ENCODE measurements at places on chromosomes 13 and 19.

DNA sequence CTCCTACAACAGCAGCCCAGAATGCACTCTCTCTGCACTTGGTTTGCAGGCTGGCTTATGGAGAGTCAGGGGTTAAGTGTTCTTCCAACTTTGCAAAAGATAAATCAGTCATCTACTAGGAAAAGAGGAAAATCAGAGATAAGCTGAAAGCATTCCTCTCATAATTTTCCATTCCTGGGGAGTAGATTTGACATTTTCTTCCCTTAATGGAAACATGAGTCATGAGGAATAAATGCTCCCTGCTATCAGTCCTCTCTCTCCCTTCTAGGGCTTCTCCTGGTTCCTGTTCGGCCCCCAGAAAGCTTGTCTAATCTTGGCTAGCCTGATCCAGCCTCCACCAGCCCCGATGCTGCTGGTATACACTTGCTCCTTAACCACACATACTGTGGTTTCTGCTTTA lies 28.4 kb upstream of the ENOX1 start:
- no peak for DNase-seq

- DNase-seq = no peak
Observed at GRCh38 chr19:46303691-46304397, 7.0 kb downstream of the HIF3A start.

GRCh38 chr19:39155114-39155700 lies 29.6 kb downstream of the PAK4 start:
- no peak for DNase-seq

- no peak for DNase-seq
Observed at GRCh38 chr19:13234518-13234917, 84.3 kb downstream of the IER2 start.

DNA sequence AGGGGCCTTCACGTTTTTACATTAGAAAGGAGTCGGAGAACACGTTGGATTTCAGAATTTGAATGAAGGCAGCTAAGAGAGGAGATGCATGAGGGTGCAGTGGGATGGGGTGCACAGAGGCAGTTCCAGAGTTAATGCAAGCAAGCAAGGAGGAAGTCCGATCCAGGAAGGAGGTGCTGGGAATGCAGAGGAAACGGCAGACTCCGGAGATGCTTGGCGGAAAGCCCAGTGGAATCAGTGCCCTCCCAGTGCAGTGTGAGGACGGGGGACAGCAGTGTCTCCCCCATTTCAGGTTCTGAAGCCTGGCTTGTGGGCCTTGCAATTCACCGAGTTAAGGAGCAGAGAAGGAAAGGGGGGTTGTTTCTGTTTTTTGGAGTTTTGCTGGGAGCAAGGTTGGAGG lies 100.4 kb downstream of the COL4A2 start:
- DNase-seq = no peak

GRCh38 chr13:78138756-78139155 lies 220.1 kb upstream of the EDNRB start:
- no peak for DNase-seq

DNA sequence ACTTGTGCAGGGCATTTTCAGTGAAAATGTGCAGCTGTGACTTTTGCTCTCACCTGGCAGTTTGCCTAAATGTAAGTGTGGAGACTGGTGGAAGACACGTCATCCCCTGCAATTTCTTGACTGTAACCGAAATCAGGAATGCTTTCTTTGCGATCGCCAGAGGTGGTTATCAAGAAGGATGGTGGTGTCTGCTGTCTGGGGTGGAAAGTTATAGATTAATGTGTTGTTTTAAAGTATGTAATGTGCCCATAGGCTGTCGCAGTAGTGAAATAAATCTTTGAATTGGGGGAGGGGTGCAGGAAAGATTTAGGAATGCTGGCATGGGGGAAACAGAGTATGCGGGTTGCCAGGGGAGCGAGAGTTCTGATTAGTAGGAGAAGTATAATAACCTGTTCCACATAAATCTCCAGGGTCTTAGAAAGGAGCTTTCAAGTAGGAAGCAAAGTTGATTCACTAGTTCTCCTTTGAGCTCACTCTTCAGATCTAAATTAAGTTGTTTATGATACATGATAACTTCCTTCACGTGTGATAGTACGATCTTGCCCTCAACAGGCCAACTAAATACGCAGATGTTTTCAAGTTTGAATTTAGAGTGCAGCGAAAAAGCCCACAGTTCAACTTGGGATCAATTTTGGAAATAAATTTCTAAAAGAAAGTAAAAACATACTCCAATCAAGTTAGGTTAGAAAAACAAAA lies 1520.0 kb upstream of the SLC10A2 start:
- no peak for DNase-seq

- DNase-seq = no peak
Observed at GRCh38 chr19:7521551-7522071, 813 bp upstream of the MCOLN1 start.

GRCh38 chr13:67258482-67258881 lies 28.3 kb upstream of the PCDH9 start:
- no peak for DNase-seq

DNA sequence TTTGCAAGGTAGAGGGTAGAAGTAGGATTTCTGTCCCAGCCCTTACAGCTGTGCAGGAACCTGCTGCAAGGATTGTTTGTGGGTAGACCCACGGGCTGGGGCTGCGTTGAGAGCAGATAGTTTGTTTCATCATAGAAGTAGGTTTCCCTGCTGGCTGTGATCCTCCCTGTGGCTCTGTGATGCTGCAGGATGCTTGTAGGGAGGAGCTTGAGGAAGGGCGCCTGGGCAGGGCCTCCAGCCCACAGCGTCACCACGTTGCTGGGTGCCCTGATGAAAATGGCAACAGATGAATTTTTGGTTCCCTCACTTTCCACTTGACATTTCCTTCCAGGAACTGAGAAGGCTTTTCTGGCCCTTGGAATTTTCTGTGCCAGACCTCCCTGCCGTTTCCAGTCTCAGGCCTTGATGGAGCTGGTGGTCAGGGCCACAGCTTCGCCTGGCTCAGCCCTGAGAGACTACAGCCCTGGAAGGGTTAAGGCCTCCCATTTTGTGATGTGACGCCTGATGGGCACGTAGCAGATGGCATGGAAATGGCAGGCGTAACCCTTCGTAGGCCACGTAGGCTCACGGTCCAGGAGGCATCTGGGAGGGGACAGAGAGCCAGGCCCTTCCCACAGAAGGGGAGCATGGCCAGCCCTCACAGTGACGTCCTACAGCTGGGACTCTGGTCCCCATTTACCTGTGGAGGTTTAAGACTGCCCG lies 42.2 kb downstream of the GATAD2A start:
- DNase-seq = no peak

DNA sequence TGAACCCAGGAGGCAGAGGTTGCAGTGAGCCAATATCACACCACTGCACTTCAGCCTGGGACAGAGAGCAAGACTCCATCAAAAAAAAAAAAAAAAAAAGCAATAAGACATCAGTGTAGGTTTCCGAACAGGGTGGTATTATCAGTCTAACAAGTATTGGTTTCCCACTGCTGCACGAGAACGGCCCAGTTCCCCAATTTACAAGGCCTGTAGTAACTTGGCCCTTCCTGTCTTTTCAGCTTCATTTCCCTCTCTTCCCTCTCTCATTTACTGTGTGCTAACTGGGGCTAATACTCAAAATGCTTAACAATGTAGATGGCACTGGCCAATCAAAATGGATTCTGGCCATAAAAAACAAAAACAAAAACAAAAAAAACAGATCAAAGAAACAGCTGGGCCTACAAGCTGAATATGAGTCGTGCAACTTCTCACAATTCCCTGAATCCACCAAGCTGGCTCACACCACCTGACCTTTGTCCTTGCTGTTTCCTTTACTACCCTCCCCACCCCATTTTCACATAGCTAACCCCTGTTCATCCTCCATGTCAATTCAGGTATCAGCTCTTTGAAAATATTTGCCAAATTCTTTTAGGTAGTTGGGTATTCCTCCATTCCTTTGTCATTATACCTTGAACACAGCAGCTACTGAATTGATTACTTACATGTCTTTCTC lies 2.4 kb downstream of the TEX101 start:
- DNase-seq = no peak

GRCh38 chr19:55346725-55347441 lies 7.2 kb downstream of the KMT5C start:
- no peak for DNase-seq

DNA sequence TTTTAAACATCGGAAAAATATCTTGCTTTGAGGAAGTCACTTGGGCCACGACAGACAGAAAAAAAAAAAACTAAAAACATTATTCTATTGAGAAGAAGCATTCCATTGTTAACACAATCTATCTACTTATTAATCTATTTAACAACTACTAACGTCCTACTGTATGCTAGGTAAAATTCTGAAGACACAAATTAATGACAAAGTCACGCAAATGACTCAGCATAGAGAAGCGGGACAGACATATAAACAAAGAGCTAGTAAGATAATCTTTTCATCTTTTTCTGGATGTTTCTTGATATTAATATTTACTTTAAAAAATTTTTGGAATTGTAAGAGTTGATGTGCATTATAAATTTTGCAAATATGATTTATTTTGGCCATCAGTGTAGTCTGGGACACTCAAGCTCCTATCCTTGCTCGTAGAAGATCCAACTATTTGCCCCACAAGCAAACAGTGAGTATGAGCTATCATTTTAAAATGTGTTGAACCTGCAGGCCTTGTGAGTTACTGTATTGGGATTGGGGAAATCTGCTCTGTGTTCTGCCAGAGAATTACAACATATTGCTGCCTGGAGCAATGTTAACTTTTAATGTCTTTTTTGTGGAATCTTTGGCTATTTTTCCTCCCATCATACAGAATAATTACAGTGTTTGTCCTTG lies 109.1 kb downstream of the PCDH9 start:
- DNase-seq = no peak

GRCh38 chr13:32453981-32454380 lies 26.1 kb upstream of the N4BP2L1 start:
- no peak for DNase-seq

DNA sequence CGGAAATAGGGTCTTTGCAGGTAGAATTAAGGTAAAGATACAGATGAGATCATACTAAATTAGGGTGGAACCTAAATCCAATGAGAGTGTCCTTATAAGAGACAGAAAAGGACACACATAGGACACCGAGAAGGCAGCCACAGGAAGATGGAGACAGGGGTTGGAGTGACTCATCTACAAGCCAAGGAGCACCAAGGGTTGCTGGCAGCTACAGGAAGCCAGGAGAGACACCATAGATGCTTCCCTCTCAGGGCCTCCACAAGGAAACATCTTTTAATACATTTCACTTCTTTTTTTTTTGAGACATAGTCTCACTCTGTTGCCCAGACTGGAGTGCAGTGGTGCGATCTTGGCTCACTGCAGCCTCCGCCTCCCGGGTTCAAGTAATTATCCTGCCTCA lies 10.1 kb downstream of the TMEM143 start:
- no peak for DNase-seq

GRCh38 chr13:25042151-25042865 lies 53.6 kb upstream of the PABPC3 start:
- no peak for DNase-seq

DNA sequence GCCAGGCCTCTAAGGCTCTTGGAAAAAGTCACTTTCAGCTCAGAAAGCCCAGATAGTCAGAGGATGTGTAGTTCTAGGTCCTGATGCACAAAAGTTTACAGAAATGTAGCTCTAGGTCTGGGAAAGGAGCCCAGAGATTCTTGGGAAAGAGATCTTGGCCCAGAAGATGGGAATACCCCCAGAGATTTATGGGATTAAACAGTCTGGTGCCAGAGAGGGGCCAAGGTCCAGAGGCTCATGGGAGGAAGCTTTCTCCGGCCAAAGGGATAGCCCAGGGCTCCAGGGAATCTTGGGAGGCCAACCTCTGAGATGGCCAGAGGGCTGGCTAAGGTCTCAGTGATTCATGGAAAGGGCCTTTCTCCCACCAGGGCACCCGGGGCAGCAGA lies 15.2 kb downstream of the BCAT2 start:
- DNase-seq = no peak

DNA sequence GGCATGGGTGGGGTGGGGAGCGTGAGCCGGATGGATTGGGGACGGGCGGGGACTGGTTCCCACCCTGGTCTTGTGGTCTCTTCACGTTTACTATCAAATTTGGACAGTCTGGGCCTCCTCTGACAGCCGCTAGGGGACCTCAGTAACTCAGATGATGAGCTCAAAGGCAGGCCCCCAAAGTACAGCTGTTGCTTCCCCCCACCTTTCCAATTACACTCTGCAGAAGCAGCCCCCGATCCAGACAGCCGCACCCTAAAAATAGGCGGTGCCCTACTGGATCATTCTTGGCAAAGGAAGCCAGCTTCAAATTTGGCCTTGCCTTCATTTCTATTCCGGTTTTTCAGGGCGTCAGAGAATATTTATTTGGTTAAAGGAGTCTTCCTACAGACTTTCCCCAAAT lies 1.9 kb upstream of the FOXO1 start:
- DNase-seq = no peak

DNA sequence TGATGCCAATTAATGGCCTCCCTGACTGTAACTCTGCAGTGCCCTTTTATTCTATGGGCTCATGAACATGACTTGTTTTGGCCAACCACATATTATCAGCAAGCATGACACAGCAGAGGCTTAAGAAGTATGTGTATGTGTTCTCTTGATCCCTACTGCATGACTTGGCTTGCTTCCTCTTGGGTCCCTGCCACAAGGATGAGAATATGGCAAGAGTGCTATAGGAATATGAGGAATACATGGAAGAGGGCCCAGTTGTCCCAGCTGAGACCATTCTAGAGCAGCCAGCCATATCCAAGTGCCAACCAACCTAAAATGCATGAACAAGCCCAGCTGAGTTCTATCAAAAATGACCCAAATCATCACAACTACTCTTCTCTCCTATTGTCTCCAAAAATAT lies 576.7 kb upstream of the PCDH9 start:
- no peak for DNase-seq

DNA sequence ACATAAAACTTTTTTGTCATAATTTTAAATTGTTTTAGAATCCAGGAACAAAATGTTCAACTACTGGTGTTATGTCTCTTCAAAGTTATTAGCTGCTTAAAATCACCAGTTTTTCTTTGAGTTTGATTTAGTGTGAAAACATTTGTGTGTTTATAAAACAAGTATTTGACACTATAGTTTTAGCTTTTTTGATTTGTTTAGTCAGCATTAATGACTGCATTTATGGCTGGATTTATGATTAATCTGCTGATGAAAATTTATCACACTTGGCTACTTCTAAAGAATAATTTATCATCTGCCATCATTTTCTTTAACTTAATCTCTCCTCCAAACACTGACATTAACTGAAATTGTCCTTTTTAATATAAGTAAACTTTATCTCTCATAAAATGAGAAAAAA lies 1465.9 kb upstream of the SLC10A2 start:
- DNase-seq = no peak

Data from dorsolateral prefrontal cortex (tissue), 122 donors.